Activated T-cell treated with anti-CD3 and anti-CD28 coated beads for 1 hour (primary cell): ENCODE measurements at places on chromosomes 6 and 20.

- no peak for DNase-seq
Observed at GRCh38 chr6:6826095-6826901, 237.8 kb downstream of the LY86 start.

DNA sequence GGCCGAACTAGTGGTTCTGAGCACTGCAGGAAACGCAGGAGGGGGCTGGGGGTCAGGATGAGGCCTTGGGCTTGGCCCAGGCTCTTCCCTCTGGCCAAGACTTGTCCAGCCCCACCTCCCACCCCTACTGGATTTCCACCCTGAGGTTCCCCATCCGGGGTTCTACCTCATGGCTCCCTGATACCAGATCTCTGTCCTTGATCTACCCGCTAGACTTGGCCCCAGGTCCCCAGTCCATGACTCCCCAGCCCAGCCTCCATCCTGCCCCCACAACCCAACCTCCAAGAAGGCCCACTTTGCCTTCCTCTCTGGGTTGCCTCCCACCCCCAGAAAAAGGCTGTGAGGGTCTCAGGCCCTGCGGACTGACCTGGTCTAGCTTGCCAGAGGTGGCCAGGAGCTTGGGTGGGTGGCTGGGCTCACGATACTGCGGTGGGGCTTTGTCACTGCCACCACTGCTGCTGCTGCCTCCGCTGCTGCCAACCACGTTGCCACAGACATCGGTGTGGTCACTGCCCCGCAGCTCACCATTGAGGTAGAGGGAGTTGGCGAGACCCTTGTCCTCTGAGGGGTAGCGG, 6.8 kb upstream of the FASTKD5 start:
- no peak for DNase-seq

DNA sequence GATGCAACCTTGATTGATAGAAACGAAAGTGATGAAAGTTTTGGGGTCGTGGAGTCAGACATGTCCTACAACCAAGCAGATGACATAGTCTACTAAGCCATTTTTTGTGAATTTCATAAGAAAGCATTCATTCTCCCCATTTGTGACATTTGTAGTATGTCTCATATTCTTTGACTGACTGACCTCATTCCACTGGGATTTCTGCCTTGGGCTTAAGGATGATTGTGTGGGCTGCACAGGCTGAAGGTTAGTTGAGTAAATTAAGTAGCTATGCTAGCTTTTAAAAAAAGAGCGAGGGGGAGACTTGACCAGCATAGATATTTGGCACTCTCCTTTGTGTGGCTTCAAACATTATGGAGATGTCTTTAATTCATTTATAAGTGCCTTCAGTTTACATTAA, 28.9 kb downstream of the STMND1 start:
- DNase-seq, result no peak

- no peak for DNase-seq
Observed at GRCh38 chr6:108648191-108648590, 87.5 kb downstream of the FOXO3 start.

DNA sequence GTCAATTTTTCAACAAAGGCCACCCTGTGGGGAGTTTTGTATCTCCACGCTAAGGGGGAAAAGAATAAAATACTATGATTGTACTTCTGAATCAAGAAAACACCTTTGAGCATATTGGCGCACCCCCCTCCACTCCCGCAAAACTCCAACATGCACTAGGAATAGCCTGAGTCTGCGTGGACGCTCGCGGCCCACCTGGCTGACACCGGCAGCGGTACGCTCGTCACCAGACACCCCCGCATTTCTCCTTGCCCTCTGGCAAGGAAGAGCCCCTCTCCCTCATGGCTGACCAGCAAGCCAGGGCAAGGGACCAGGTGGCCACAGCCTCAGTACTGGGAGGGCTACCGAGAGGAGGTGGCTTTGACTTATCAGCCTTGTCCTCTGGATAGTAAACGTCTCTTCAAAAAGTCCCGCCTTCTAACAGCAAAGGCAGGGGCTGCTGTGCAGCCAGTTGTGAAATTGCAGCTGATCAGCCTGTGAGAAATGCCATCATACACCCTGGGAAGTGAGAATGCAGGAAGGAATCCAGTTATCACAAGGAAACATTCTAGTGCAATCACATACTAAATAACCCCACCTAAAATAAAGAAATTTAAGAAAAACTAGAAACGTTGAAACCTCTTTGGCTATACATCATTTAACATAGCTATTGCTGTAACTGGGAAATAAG, 84.2 kb downstream of the HUS1B start:
- DNase-seq, result no peak

GRCh38 chr6:14079433-14079832, 38.1 kb upstream of the CD83 start:
- DNase-seq, result no peak

DNA sequence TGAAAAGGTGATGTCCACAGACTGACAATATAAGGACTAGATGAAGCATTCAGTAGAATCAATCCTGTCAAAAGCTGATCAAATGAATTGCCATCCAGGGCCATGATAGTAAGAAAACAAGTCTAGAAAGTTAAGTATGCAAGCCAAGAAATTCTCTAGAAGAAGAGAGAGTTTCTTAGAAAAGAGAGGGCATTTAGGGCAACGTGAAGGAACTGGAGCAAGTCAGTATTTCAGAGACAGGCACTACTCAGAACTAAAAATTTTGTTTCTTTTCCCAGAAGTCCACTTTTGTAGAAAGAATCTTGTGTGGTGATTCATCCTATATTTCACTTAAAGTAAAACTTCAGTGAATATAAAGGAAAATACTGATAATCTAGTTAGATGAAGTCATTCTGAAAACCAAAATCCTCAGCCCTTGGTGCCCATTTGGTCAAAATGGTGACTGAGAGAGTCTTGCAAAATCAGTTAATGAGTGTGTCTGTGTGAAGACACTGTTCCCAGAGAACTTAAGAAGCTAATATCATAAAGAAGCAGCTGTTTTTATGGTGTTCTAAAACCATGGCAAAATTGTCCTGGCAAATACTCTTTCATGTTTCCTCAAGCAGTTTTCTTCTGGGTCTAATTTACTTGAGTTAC, 82.2 kb downstream of the COL19A1 start:
- no peak for DNase-seq

DNA sequence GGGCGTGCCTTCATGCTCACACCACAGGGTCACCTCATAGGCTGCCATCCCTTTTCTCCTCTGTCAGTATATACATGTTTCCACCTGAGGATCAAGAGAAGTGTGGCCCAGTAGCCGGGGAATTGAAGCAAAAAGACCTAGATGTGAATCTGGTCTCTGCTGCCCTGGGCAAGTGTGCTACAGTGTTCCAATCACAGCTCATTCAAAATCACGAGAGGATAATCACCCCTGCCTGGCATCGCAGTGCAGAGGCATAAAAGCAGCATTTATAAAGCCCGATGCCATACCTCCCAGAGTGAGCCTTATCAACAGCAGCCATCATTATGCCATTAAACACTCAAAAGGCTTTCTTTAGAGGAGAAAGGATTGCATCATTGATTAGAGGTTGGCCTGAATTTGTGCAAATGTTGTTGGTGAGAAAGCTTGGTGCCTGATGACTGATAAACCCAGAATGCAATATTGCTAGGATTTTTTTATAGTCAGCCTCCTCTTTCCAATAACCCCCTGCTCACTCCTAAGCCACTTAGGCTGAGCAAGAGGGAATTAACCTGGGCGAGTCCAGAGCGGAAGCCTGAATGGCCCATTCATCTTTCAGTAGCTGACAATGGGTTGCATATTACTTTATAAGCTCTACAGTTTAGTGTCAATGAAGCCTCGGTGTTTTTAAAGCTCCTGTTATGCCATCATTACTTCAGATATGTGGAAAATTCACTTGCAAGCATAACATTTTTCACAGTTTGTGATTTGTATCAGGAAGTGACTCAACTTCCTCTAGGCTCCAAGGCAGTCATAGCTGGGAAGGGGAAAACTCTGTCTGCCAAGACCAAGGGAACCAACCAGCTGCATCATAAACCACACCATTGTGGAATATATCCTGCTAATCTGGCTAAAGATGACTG, 92.5 kb upstream of the NXT1 start:
- DNase-seq, result no peak

DNA sequence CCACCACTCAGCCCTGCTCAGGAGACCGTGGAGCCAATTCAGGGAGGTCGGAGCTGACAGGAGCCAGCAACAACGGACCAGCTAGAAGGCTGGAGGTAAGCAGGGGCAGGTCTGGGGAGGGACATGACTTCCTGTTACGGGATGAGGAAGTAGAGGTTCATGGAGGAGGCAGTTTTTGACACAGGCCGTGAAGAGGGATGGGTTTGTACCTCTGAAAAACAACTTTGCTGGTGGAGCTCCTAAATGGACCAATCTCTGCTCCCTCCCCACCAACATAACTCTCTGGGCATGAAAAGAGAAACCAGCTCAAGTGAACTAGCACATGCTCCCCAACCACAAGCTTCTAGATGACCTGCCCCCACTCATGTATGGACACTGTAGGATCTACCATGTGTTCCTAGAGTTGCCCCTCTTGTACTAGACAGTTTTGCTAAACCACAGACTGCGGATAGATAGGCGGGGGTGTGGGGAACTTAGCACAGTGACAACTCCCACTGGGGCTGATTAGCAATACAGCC, 31.4 kb downstream of the RALGAPA2 start:
- no peak for DNase-seq

- DNase-seq, result no peak
Observed at GRCh38 chr6:129637340-129638054, 72.5 kb downstream of the ARHGAP18 start.

DNA sequence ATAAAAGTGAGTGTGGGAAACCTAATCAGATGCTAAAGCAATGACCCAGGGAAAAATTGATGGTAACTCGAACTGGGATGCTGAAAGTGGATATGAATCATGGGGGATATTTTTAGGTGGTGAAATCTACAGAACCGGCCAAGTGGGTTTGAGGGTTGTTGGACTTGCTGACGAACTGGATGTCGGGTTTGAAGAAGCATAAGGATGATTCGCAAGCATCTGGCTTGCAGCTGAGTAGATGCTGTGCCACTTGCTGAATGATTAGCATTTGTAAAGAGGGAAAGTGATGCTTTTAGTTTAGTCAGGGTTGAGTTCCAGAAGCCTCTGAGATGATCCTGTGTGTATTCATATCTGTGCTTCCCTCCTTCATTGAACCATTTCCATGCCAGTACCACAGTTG, 54.9 kb downstream of the UBR2 start:
- no peak for DNase-seq

GRCh38 chr6:25223490-25223991, 55.6 kb upstream of the CARMIL1 start:
- DNase-seq, result peak; percentile 65

- DNase-seq, result no peak
Observed at GRCh38 chr6:57301757-57302156, 15.7 kb upstream of the PRIM2 start.

GRCh38 chr20:34530342-34530741, 14.1 kb downstream of the DYNLRB1 start:
- DNase-seq, result no peak

GRCh38 chr6:158697811-158698210, 48.0 kb downstream of the SYTL3 start:
- no peak for DNase-seq

GRCh38 chr6:38065734-38066305, 246.3 kb downstream of the ZFAND3 start:
- no peak for DNase-seq

- DNase-seq, result no peak
Observed at GRCh38 chr6:157707576-157707975, 115.5 kb upstream of the SNX9 start.

DNA sequence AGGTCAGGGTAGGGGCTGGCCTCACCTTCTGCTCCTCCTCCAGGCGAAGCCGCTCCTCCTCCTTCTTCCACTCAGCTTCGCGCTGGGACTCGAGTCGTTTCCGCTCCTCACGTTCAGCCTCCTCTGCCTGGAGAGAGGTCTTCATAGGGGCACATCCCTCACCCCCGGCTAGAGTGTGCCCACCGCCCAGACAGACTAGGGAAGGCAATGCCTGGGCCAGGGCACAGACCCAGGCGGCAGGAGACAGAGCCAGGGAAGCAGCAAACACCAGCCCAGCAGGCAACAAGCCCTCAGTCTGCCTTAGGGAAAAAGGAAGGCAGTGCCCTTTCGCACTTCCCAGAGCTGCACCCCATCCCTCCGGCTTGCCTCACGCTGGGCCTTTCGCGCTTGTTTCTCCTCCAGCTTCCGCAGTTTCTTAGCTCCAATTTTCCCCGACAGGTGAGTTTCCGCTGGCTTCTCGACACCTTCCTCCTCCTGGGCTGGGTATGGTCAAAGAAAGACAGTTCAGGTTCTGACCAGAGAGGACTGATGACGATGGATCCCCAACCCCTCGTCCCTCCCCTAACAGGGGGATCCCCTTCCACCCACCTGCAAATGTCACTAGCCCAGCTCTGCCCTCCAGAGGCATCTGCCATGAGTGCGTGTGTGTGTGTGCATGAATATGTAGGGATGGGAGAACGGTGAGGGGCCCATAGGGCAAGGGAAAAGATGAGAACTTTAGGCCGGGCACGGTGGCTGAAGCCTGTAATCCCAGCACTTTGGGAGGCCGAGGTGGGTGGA, 4.3 kb downstream of the DDRGK1 start:
- no peak for DNase-seq

DNA sequence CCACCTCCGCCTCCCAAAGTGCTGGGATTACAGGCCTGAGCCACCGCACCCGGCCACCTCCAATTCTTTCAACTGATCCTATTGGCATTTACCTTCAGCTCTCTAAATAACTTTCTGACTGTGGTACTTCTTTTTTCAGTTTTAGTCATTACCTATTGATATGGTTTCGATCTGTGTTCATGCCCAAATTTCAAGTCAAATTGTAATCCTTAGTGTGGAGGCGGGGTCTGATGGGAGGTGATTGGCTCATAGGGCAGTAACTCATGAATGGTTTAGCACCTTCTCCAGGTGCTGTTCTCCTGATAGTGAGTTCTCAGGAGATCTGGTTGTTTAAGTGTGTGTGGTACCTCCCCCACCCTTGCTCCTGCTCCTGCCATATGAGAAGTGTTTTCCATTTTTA, 140.9 kb downstream of the LPA start:
- DNase-seq, result no peak

GRCh38 chr6:152360034-152360433, 277.1 kb downstream of the SYNE1 start:
- no peak for DNase-seq

- DNase-seq, result no peak
Observed at GRCh38 chr20:711576-711975, 36.0 kb upstream of the SCRT2 start.

- DNase-seq, result no peak
Observed at GRCh38 chr20:1577906-1578305, 20.4 kb upstream of the SIRPD start.
